ENCODE measurements at places on chromosomes 2 and 18.

- no peak for DNase-seq
Measured at GRCh38 chr2:96164459-96165184, 19.4 kb upstream of the DUSP2 start.

- no peak for DNase-seq
Measured at GRCh38 chr2:176380341-176380740, 111.1 kb downstream of the MTX2 start.

- no peak for DNase-seq
Measured at GRCh38 chr18:79387214-79387613, 8.5 kb upstream of the NFATC1 start.

DNA sequence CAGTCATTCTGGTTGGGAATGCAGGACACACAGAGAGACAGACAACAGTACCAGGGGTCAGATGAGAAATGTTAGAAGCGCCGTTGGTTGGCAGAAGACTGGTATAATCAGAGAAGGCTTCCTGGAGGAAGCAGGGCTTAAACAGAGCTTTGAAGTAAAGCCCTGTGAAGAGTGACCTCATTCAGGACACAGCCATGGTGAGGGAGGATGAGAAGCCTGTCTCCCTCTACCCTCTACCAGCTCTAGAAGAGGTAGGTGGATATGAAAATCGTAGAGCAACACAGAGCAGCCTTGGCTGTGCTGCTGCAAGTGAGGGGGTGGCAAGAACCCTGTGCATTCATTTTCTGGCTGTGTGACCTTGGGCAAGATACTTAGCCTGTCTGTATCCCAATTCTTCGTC lies 14.2 kb downstream of the TET3 start:
- DNase-seq = no peak

GRCh38 chr18:31736630-31737029 lies 24.1 kb downstream of the SLC25A52 start:
- DNase-seq = no peak

GRCh38 chr18:3530807-3531206 lies 80.8 kb downstream of the TGIF1 start:
- DNase-seq = no peak

DNA sequence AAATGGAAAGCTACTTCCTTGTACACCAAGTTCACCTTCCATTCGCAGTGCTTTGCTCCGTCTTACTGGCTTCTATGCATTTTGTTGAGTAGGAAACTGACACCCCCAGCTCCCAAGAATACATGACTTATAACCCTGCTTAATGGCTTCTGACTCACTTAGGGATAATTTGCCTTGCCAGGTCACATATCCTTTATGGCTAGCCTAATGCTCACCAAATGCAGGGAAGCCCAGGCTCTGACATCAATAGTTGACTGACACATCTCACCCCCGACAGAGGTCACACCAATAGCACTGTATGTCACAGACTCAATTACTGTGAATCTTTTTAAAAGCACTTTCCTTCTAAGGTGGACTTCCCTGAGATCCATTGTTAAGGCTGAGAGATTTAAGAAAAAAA lies 147.2 kb downstream of the DTNA start:
- DNase-seq = no peak

Measured in COR-L47 (cell line).